ENCODE measurements at places on chromosomes 13 and 19. TPM values are rescaled to one million over a fixed set of nuclear protein-coding genes. Genes with fewer than 3 reads are reported as not detected.

The LHB gene
- not detected for total RNA-seq

The KANK2 gene
- total RNA-seq, result 438 TPM

The ERICH6B gene
- total RNA-seq, result not detected

The EDDM13 gene
- total RNA-seq, result not detected

The PBX4 gene
- total RNA-seq, result not detected

The CERS1 gene
- total RNA-seq, result 0.40 TPM

The SRRM5 gene
- not detected for total RNA-seq

The TNFRSF19 gene
- total RNA-seq, result 2.5 TPM

The ELSPBP1 gene
- not detected for total RNA-seq

The ZNF878 gene
- total RNA-seq, result 0.26 TPM

The RNF225 gene
- total RNA-seq, result 0.12 TPM
